ENCODE measurements at places on chromosomes 3 and 15.

- DNase-seq, result no peak
Measured at GRCh38 chr3:73623346-73623745, 1.4 kb downstream of the PDZRN3 start.

- DNase-seq, result no peak
Measured at GRCh38 chr15:85000189-85000864, 18.7 kb downstream of the PDE8A start.

GRCh38 chr3:82462977-82463376 lies 701.5 kb upstream of the GBE1 start:
- DNase-seq, result no peak

DNA sequence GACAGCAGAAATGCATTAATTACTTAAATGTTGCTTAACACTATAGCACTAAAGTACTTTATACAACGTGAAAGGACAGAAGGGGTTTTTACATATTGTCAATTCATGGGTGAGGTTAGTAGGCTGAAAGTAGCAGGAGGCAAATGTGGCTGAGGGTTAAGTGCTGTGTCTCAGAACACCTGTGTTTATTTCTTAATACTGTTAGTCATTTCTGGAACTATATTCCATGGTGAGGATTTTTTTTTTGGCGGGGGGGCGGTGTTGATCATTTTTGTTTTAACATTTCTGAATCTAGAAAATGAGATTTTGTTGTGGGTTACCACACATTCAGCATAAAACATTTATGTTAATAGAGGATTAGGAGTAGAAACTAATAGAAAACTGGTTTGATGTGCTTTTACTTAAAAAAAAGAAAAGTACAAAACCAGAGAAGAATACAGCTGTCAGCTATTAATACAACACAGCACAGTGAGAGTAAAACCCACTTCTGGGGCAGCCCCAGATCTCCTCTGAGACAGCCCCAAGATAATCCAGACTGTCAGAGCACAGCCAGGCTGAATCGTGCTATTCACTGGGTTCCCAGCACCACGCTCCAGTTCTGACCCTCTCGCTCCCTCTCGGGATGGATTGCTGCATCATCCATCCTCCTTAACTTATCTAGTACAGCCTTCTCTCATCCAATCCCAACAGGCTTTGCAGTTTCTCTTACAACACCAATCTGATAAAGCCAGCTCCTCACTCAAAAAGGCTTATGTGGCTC lies 307.7 kb downstream of the TUSC7 start:
- no peak for DNase-seq

DNA sequence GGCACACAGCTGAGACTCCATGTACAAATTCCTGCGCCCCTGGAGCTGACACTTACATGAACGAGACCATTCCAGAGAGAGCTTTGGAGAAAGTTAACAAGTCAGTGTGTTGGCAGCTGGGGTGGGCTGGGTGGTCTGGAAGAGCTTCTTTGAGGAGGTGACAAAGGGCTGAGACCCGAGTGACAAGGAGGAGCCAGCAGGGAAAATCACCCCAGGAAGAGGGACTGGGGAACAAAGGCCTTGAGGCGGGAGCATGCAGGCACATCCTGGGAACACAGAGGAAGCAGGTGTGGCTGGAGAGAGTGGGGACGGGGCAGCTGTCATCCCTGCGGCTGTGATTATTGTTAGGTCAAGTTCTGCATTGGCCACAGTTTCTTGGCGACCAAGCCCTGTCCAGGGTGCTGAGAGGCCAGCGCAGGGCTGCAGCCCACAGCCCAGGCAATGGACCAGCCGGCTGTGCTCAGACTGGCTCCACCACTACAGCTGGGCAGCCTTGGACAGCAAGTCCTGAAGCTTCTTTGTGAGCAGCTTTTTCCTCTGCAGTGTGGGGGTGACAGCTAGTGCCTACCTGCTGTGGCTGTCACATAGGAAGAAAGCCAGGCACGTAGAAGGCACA lies 34.2 kb upstream of the PRR23E start:
- peak; percentile 72 for DNase-seq

GRCh38 chr15:71066983-71067382 lies 48.3 kb upstream of the THSD4 start:
- no peak for DNase-seq

GRCh38 chr15:93658026-93658816 lies 569.2 kb upstream of the RGMA start:
- DNase-seq, result no peak

DNA sequence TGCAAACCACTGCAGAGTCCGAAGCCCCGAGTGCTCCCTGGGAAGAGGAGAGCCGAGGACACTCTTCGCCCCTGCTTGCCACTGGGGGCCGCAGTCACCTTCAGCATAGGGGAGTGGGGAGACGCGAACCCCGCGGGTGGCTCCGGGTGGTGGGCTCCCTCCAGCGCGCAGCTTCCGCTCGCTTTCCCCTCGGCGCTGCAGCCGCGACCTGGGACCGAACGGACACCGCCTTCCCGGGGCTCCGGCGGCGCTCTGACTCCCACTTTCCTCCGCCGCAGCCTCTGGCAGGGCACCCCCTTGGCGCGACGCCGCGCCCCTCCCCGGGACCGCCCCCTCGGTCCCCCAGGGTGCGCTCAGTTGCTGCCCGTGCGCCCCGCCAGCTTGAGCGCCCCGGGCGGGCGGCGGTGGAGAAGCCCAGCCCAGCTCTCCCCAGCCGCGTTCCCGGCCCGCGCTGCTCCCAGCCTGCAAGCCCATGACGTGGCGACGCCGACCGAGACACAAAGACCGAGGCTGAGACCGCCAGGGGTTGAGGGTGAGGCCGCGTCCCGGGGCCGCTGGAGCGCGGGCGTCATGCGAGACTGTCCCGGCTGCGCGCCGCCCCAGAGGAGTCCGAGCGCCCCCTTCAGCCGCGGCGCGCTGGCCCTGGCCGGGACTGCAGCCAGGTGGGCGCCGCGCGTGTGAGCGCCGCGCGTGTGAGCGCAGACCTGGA lies at the start of gene MINAR1:
Gene MINAR1 (plus strand): TSS at position 701 of the 709 bp plus-strand sequence. CDS start 23,812 bp downstream, outside the sequence.
- DNase-seq, result no peak

DNA sequence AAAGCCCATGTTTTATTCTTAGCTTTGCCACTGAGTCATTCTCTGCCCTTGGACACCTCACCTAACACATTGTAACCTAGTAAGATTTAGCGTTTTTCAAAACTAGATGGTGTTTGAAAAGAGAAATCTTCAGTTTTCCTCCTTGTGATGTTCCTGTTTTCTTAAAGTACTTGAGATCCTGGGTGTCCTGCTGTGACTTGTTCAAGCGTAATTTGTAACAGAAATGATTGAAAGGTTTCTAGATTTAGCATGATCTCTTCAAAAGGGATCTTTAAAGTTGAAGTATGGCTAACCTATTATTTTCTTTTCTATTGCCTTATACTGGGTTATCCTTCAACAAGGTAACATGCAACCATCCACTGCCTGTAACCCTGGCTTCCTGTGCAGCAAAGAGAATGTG lies 32.6 kb upstream of the SPATA16 start:
- DNase-seq, result no peak

DNA sequence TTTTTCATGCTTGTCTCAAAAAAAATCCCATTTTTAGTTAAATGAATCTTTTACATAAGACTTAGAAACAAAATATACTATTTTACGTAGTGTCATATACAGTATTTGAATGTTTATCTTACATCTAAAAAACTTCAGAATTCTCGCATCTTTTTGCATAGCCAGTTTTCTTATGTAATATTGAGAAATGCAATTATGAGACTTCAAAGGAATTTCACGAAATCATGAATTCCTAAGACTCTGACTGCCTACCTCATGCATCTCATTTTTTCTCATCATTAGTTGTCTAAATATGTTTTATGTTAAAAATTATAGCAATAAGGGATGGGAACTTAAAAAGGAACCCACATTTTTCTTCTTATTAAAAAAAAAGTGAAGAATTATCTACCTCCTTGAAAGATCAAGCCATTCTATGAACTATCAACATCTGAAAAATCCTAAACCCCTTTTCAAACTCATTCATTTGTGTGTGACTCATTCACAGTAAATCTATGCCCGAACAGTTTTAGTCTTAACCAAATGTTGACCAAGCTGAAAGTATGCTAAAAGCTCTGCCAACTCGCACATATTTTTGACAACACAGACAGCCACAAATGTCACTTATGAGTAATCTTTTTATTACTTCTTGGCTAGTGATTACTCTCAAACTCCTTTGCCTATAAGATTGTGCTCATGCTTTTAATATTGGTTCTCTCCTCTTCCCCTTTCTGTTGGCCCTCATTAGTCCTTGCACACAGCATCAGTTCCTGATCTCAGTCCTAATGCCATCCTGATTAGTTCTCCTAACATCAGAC lies 115.9 kb downstream of the DCLK3 start:
- DNase-seq, result no peak
